ENCODE measurements at places on chromosomes 7 and 10.

GRCh38 chr7:137960020-137960419 is 41.9 kb downstream of the CREB3L2 start:
- no peak for DNase-seq

DNA sequence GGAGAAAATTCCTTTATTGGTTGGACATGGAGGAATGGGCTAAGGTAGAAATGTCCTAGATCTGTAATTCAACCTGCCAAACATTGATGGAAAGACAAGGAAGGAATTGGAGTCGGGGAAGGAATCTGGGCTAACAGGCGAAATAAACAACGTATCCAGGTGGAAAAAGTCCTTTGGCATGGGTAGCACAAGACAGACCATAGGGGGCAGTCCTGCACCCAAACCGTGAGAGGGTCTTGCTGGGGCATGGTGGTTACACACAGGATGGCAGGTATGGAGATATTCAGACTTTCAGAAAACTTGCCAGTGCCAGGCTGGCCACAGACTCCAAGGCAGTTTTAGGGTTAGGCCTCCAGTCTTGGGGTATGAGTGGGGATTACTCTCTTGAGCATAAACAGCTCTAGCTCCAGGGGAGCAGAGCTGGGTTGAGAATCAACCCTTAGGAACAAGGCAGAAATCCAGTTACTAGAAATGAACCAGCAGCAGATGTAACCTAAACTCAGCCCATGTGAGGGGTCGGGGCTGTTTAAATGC is 188.6 kb upstream of the GDF10 start:
- no peak for DNase-seq

DNA sequence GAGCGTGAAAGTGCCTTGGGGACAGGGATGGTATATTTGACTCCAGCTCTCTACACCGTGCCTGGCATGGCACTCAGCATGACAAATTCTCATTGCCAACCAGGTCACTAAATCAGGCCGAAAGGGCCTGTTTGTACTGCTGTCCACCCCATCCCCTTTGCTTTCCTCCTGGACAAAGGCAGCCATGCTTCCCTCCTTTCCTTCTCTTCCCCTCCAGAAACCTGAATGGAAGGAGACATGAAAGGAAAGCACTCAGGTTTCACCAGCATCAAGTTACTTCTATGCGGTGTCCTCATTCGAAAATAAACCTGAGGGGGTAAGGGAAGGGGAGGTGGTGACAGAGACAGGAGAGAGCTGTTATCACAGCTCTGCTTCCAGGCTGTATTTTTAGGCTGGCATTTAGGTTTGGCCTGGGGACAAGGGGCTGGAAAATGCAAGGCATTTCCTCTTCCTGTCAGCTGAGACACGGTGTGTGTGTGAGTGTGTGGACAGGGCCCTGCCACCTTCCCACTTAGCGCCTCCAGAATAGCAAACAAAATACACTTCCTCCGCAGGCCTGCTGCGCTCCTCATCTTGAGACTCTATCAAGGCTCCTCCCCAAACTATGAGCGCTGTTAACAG is 79.9 kb upstream of the COL13A1 start:
- DNase-seq = no peak

- no peak for DNase-seq
Observed at GRCh38 chr10:69498711-69499471, 47.6 kb downstream of the TSPAN15 start.

- no peak for DNase-seq
Observed at GRCh38 chr10:78779339-78779955, 289.3 kb upstream of the ZMIZ1 start.

- peak; percentile 65 for DNase-seq
Observed at GRCh38 chr7:2864999-2865670, 21.0 kb upstream of the GNA12 start.
